H9 (cell line): ENCODE measurements at places on chromosomes 11 and 22. TPM values are rescaled to one million over a fixed set of nuclear protein-coding genes. Genes with fewer than 3 reads are reported as not detected.

GRCh38 chr22:46073683-46074504, 76.4 kb upstream of the PPARA start:
- DNase-seq, result no peak

DNA sequence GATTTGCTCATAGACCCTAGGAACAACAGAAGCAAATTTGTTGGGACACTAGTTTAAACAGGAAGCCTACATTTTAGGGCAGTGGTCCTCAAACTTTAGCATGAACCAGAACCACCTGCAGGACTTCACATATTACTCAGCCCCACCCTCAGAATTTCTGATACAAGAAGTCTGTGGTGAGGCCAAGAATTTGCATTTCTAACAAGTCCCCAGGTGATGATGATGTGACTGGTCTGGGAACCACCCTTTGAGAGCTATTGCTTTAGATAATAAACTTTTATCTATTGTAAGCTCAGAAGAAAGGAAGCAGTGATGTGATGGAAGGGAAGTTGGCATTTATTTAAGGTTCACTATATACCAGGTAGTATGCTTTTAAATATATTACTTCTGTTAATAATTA, 194.0 kb downstream of the FAM181B start:
- no peak for DNase-seq

DNA sequence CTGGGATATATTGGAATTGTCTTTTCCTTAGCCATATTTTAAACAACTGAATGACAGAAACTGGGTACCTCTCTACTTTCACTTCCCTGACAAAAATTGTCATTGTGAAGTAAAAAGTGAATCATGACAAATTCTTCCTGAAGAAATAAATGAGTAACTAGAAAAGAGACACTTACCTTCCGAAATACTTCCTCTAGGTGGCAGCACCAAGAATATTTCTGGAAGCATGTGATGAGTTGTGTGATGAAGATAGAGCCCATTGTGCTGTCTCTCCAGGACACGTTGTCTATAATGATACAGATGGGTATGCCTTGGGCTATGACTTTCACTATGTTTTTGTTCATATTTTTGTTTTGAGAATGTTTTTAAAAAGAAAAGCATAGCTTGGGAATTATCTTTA, 21.5 kb downstream of the CASP4 start:
- DNase-seq, result no peak

GRCh38 chr22:23242473-23243001, 62.2 kb downstream of the BCR start:
- DNase-seq, result peak; percentile 95

DNA sequence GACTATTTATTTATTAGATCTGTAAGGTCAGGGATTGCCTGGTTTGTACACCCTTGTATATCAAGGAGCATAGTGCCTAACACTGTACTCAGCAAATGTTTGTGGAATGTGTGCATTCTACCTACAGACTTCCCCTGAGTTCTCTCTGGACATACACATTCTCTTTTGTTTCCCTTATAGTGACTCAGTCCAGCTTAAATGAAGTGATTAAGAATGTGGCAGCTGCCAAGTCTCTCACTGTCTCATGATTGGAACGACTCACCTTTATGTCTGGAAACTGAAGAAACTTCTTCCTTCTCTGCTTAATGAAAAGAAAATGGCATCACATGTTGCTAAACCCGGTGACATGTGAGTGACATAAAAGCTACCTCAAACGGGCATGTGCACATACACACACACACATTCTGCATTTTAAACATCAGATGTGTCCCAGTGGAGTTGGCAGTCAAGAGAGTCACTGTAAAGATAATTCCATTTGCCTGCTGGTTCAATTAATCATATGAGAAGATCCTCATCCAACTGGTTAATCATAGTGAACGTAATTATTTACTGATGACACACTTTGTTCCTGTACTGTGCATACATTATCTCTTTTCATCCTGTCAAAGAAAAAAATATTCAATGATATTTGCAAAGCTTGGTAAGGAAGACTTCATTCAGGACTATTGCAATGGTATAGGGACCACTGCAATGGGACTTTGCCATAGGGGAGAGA, 42.8 kb downstream of the GLYAT start:
- DNase-seq, result no peak

DNA sequence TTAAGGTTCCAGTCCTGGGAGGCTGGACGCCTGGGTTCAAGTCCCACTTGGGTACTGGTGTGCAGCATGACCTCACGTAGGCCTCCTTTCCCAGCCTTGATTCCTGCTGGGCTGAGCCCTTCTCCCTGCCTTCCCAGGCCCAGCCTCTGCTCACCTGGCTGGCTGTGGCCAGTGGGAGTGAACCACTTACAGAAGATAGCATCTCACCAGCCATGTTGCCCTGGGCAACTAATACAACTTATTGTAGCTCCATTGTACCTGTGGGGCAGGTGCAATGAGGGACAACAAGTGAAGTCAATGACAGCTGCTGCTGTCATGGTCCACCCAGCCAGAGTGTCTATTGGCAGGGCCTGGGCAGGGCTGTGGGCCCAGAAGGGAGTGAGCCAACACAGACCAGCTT, 48.4 kb upstream of the MPEG1 start:
- DNase-seq, result no peak

- no peak for DNase-seq
Measured at GRCh38 chr11:45108070-45109064, 38.1 kb upstream of the PRDM11 start.

DNA sequence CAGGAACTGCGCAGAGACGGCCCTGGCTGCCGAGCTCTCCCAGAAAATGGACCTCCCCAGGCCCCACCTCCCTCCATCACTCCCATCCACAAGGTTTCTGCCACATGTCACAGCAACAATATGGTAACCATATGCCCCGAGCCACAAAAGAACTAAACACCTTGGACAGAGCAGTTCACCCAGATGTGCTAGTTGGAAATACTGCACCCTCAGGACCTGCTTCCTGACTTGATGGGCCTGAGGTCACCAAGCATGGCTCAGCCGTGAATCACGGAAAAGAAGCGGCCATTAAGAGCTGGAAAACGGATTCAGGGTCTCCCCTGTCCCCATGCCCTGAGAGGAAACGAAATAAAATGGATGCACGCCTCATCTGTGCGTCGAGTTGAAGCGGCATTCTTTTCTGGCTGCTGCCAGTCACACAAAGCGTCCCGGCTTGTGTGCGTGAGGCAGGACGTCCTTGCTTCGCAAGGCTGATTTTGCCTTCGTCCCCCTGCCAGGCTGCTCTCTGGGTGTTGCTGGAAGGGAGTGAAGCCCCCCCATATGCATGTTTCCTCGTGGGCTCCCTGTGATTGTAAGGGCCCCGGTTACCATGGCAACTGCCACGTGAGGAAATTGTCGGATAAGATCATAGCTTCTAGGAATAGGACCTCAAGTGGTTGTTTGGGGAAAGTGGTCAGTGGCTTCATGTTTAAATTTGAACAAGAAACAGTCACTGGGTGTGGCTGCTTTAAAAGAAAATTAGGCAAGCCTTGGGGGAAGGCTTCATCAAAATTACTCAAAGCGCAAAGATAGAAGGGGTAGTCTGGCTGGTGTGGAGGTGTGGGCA, 51.7 kb downstream of the FLI1 start:
- no peak for DNase-seq

DNA sequence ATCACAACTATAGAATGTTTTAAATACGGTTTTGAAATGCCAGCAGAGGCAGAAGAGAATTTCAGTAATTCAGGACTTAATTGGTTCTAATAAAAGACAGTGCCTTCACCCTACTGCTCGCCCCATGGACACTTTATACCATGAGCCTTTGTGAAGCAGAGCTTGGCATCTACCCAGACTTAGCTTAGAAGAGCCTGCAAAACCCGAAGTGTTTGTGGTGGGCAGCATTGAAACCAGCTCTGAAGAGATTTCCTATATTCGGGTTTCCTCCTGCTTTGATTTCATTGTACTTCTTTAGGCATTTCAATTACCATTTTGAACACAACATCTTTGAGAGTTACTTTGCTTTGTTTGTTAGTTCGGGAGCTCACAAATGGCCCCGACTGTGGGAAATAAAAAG, 185.1 kb upstream of the MTNR1B start:
- DNase-seq, result no peak

- DNase-seq, result peak; percentile 62
Measured at GRCh38 chr11:16945671-16946469, 68.3 kb downstream of the PLEKHA7 start.

GRCh38 chr11:130379276-130379675, 49.1 kb downstream of the ADAMTS8 start:
- DNase-seq, result no peak

DNA sequence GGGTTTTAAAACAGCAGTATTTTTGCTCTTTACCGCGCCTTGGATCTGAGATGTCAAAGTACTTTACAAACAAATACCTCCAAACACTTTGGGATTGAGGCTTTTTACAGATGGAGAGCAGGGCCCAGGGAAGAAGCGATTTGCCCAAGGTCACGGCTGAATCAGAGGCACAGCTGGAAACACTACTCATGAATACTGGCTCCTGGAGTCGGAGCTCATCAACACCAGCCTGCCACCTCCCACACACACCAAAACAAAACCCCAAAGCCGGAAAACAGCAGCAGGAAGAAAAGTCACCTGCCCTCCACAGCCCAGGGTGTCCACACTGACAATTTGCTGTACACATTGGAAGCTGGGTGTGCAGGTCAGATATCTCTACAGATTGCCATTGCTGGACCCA, 339.4 kb downstream of the CADM1 start:
- DNase-seq, result peak; percentile 82

- peak; percentile 94 for DNase-seq
Measured at GRCh38 chr11:720642-721246, 14.7 kb downstream of the EPS8L2 start.

DNA sequence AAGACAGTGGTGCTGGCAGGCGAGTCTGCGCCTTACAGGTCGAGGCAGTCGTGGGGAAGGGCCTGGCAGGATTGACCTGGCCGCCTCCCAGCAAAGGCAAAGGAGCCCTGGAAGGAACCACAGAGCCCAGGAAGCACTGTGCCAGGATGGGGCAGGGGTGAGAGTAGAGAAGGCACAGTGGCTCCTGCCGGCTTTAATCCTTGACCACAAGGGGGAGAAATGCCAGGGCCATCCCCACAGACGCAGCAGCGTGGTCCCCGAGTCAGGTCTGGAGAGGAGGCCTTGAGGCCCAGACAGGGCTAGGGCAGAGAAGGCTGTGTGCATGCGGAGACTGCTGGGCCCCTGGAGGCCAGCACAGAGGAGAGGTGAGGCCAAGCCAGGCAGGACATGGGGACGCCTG, 9.9 kb upstream of the NDUFS8 start:
- DNase-seq, result peak; percentile 80

GRCh38 chr11:102309621-102310541, 7.4 kb upstream of the BIRC3 start:
- peak; percentile 81 for DNase-seq

GRCh38 chr11:111193924-111194490, 51.5 kb upstream of the POU2AF2 start:
- DNase-seq, result no peak

GRCh38 chr11:85889676-85890579, 34.7 kb downstream of the CCDC83 start:
- DNase-seq, result no peak

GRCh38 chr11:68504432-68505066, 44.0 kb downstream of the PPP6R3 start:
- DNase-seq, result no peak

DNA sequence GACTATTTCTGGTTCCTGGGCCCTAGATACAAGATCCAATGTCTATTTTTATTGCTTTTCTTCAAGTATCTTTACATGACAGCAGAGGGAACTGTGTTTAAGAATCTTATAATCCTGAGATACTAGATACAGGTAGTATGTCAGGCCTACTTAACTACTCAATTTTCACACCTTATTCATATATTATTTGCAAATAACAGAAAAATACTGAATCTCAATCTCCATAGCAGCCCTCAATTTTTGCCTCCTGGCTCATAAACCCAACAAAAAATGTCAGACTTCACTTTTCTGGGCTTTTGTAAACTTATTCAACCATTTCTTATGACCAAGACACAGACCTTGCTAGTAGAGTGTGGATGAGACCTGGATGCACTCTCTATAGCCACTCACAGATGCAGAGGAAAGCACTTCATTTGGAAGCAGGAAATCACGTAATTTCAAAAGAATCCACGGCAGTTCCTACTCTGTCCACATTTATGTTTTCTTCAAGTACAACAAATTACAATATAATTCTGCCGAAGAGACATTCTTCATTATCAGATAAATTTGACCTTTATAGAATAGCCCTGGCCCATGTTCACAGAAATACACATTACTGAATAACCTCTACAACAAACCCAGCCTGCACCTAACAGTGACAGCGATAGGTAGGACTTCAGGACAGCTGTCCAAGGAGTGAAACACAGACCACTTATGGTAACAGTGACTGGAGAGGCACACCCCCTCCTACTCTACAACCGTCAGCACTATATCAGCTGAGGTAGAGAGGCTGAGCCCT, 62.0 kb upstream of the YPEL1 start:
- no peak for DNase-seq

- DNase-seq, result no peak
Measured at GRCh38 chr11:110032259-110032658, 60.9 kb upstream of the ZC3H12C start.

GRCh38 chr22:19061471-19062138, 60.6 kb downstream of the DGCR2 start:
- DNase-seq, result no peak

- no peak for DNase-seq
Measured at GRCh38 chr22:37105990-37106389, 3.5 kb downstream of the TMPRSS6 start.

DNA sequence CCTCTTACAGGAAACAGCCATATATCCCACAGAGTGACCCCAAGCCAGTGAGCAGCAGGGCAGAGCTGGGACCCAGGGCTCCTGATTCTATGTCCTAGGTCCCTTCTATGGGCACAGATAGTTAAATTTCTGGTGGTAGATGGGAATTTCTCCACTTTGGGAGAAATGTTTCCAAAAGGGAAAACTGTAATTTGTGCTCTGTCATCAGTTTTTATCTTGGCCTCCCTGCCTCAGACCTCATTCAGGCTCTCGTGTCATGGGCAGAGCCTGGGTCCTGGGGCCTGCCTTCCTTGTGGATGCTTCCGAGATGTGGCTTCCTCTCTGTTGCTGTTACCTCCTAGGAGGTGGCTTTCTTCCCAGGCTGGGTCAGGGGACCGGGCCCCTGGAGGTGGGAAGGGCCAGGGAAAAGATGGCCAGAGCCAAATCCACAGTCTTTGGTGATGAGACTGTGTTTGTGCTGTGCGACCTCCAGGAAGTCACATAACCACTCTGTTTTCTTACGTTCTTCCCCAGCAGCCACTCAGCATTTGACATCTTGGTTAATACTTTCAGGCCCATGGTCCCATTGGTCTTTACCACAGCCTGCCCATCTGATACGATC, 8.6 kb downstream of the LRRC32 start:
- no peak for DNase-seq

Gene SAA4
- not detected in 2 replicates for total RNA-seq

Gene MPZL3
- 2.1 and 2.6 TPM in 2 replicates for total RNA-seq

Gene CNTN5
- not detected in 2 replicates for total RNA-seq

Gene VSIG10L2
- total RNA-seq, result not detected in 2 replicates

Gene FDXACB1
- total RNA-seq, result 2.8 and 3.2 TPM in 2 replicates

Gene FIBIN
- total RNA-seq, result not detected in 2 replicates

Gene FXYD6
- 16.3 and 18.3 TPM in 2 replicates for total RNA-seq

Gene MYRF
- total RNA-seq, result 12.9 and 13.9 TPM in 2 replicates

Gene WNT7B
- total RNA-seq, result 0.09 and 0.31 TPM in 2 replicates

Gene SHISAL1
- 2.9 and 3.0 TPM in 2 replicates for total RNA-seq

Gene CLDN5
- total RNA-seq, result 0.26 and 0.44 TPM in 2 replicates

Gene GDPD4
- not detected in 2 replicates for total RNA-seq

Gene F2
- total RNA-seq, result not detected in 2 replicates
